PC-3 (cell line): ENCODE measurements at places on chromosomes 7 and 10. TPM values are rescaled to one million over a fixed set of nuclear protein-coding genes. Genes with fewer than 3 reads are reported as not detected.

SLC26A3 gene
- total RNA-seq, result not detected in 2 replicates

HILPDA gene
- 25.7 and 29.1 TPM in 2 replicates for total RNA-seq

CALCR gene
- not detected in 2 replicates for total RNA-seq

DNA sequence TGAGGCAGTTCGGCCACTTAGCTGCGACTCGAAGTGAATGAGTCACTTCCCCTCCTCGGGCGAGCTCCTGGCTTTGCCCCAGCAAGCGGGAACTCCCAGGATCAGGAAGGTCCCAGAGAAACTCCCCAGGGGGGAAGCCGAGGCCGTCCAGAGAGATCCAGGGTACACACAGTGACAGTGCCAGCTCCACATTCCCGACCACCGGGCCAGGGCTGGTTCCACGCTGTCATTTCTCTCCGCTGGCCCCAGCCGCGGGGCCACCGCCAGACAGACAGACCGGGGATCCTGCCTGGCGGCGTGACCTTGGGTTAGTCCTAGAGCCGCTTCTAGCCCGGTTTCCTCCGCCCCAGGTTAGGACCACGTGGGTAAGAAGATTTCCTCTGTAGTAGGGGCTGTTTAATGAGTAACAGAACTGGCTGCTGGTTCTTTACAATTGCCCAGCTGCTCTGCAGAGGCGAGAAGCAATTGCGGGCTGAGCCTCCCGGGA is 463 bp upstream of the UPP1 start:
- DNase-seq, result peak; percentile 83

- no peak for DNase-seq
These were observed 38.1 kb downstream of the UBE2H start for GRCh38 chr7:129914536-129915272.

DNA sequence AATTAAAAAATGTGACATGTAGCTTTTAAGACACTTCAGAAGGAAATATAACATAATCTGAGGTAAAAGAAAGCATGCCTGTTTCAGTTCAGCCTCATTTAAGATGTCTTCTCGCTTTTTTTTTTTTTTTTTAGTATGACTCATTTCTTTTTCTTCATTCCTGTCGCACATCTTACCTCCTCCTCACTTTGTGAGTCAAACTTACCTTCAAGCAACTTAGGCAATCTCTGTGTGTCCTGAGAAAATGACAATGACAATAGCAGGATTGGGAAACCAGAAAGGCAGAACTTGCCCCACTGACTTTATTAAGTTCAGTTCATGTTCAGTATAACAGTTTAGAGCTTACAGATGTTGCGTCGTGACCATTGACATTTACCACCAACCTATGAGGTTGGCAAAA is 7.7 kb downstream of the PTN start:
- peak; percentile 35 for DNase-seq

DNA sequence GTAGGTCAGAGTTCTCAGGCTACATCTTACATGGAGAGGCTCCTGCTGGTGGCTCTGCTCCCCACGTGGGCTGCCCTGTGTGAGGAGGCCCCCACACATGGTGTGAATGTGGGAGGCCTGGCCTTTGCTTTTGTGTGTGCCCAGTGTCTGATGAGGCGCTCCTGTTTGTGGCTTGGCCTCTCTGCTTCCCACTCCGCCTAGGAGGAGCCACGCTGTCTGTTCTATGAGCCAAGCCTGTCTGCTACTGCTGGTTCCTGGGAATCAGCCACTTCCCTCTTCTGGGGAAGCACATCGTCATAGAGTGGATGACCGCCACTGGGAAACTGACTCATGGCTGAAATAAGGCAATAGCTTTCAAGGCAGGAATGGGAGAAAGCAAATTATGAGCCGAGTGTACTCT is 87.1 kb downstream of the CYP26A1 start:
- DNase-seq, result peak; percentile 12

DNA sequence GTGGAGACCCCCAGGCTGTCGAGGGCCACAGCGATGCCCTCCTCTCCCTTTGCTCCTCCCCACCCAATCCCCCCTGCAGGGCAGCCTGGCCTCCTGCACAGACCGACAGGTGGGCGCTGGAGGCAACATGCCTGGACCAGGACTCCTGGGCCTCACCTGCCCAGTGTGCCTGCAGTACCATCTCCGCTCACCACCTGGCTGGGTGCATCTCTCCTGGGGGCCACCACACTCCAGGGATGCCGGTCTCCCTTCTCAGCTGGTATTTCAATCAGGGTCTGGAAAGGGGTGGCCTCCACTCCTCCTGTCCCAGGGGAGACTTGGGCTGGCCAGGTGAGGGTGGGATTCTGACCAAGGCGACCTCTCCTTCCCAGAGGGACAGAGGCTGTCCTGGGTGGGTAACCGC is 17.2 kb upstream of the CFAP46 start:
- no peak for DNase-seq

DNA sequence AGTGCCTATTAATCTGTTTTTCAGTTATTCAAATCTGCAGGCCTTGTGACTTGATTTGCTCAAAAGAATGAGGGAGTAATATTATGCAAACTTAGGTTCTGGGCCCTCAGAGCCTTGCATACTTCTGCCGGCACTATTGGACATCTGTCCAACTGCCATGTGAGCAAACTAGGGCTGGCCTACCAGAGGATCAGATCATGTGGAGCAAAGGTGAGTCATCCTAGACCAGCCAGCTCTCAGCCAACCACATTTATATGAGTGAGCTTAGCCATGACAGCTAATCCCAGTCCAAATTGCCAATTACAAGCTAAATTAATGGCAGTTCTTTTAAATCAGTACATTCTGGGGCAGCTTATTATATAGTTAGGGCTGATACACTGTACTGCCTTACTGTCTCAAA is 69.6 kb downstream of the SDHAF3 start:
- DNase-seq, result peak; percentile 9

GRCh38 chr10:101130984-101131961 is at the start of gene TLX1:
Gene TLX1, plus strand, starts transcription at chr10:101131300. Its CDS starts 242 bp downstream, at chr10:101131542.
- no peak for DNase-seq
